Activated naive CD8-positive, alpha-beta T cell treated with anti-CD3 and anti-CD28 coated beads, Interleukin-2, amount 50 U/mL, for 24 hours (primary cell): ENCODE measurements at places on chromosomes 4 and X.
A peak's percentile ranks its signal among the peaks of the same experiment; 100 is the strongest.

DNA sequence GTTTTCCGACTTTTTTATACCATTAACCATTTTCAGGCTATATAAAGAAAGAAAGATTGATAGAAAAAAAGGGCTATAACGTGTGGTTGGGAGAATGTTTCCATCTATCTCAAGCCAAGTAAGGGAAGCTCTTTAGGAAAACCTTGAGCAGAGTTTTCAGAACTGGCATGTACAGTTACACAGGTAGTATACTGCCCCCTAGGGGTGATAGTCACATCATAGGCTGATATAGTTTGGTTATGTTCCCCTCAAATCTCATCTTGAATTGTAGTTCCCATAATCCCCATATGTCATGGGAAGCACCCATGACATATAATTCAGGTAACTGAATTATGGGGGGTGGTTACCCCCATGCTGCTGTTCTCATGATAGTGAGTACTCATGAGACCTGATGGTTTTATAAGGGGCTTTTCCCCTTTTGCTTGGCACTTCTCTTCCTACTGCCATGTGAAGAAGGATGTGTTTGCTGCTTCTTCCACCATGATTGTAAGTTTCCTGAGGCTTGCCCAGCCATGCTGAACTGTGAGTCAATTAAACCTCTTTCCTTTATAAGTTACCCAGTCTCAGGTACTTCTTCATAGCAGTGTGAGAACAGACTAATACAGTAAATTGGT lies 186.8 kb downstream of the TMA16 start:
- DNase-seq: no peak

- peak; percentile 68 for DNase-seq
Measured at GRCh38 chrX:154334496-154334895, 38.9 kb downstream of the TKTL1 start.

DNA sequence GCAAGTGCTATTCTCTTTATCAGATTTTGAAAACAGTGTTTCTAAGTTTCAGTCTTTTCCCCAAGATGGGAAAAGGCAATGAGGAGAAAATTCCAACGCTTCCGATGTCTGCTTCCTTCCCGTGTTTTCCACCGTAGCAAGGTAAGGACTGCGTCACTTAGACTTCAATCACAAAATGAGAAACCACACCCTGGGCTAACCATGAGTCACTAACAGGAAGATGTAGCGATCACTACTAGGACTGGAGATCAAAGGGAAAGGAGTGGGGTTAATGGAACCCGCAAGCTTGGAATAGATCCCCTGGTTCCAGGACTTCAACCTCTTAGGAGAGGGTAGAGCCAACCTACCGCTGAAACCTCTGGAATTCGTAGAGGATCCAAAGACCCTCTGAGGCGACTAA lies 250.7 kb upstream of the ZFP42 start:
- no peak for DNase-seq

GRCh38 chrX:148426467-148426866 lies 74.0 kb upstream of the AFF2 start:
- DNase-seq: no peak

- DNase-seq: no peak
Measured at GRCh38 chrX:100829730-100830129, 9.5 kb downstream of the CSTF2 start.

DNA sequence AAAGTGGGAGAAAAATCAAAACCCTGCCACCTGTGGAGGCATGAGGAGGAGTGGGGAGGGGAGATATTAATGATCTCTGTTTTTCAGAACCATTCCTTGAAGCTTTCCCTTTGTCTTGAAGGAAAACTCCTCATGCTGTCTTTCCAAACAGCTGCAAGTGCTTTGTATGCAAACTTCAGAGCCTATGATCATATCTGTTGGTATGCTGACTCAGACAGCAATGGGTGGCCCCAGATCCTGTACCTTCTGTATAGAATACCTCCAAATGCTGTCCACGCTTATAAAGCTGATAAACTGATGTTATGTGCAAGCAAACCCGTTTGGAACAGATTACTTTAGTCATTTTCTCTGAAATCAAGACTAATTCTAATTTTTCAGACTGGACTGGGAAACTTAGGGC lies 31.9 kb downstream of the BMP15 start:
- no peak for DNase-seq

DNA sequence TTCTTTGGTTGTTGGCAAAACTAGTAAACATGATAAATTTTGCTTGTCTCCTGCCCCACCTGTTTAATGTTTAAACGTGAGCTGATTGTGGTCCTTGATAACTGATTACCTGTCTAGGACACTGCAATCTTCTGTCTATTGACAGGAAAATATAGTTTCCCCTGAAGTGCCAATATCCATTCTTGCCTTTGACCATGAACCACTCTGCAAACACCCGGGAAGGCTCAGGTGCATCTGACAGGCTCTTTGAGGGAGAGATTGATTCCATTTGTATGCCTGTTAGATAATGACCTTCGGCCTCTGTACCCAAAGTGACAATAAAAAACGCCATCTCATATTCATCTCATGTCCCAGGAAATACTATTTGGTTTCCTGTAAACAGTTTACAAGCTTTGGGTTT lies 453.0 kb downstream of the CENPC start:
- no peak for DNase-seq

DNA sequence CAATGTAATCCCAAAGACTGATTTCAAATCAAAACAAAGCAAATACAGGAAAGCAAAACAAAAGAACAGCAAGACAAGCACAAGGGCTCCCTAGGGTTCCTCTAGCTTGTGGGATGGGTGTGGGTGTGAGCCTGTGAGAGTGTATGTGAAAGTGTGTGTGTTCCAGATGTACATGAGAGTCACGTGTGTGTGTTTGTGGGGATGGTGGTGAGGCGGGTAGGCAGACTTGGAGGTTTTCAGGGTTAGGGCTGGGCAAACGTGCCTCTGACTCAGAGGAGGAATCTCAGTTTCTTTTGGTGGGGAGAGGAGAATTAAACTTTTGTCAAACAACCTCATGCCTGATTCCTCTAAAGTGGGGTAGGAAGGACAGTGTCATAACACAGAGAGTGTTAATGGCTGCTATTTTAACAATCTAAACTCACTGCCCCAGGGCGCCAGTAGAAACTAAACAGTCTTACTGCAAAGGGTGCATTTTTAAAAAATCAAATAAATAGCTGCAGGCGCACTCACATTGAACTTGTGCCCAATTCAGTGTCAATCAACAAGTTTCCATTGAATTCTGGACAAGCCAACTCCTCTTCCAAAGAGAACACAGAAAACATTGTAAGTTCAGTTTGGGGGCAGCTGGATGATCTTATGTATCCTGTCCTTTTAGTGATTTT lies 51.8 kb downstream of the CHRDL1 start:
- DNase-seq: no peak

DNA sequence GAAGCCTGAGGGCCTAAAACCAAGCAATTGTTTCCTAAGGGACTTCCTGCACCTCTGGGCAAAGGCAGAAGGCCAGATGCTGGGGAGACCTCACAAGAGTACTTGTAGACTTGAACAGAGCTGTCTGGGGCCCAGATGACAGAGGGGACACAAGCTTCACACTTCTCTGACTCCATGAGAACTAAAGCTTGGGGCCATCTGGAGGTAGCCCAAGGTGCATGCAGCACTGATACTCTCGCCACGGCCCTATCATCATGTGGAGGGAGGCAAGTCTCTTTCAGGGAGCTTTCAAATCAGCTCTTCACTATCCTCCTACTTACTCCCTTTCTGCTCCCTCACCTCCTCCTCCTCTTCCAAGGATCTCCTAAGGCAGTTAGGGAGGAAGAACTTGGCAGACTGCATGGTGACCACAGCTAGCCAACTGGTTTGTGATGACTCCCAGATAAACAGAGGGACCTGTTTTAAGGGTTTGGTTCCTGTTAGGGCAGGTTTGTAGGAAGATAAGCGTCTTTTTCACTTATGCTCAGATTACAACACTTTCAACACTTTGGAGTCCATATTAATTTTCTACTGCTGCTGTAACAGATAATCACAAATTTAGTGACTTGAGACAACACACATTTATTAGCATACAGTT lies 23.8 kb downstream of the MSL3 start:
- no peak for DNase-seq

DNA sequence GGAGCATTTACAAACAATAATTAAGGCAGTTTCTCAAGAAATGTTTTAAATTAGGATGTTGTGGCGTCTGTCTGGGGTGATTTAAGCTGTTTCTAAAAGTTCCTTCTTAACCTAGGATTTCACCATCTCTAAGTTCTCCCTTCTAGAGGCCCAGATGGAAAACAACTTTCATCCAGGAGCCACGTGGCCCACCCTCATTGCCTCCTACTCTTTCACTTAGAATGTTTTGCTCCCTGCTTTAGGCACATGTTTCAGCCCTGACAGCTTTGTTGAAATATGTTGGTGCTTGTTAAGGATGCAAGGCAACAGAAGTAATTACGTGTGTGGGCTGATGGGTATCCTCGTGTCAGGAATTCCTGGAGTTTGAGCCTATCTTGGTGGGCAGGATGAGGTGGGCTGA lies 131.3 kb downstream of the GUCY2F start:
- no peak for DNase-seq

GRCh38 chrX:134718105-134718965 lies 60.1 kb upstream of the PLAC1 start:
- DNase-seq: no peak

- no peak for DNase-seq
Measured at GRCh38 chrX:9091258-9091657, 57.3 kb upstream of the FAM9B start.
